Diencephalon (tissue), 1 donor: ENCODE measurements at places on chromosomes 4 and X. TPM values are rescaled to one million over a fixed set of nuclear protein-coding genes. Genes with fewer than 3 reads are reported as not detected.

NOX1 gene
- total RNA-seq, result not detected

JADE1 gene
- 33.2 TPM for total RNA-seq

MSMO1 gene
- 442 TPM for total RNA-seq

PPARGC1A gene
- total RNA-seq, result 22.1 TPM

C4orf36 gene
- total RNA-seq, result 3.2 TPM

FAM53A gene
- 1.4 TPM for total RNA-seq

ARHGAP24 gene
- total RNA-seq, result 15.0 TPM

AFF1 gene
- total RNA-seq, result 4.8 TPM

CFP gene
- total RNA-seq, result 1.4 TPM

PABPC1L2A gene
- 3.0 TPM for total RNA-seq

IL21 gene
- total RNA-seq, result not detected

TAF7L gene
- total RNA-seq, result 0.46 TPM

LDB2 gene
- 99.4 TPM for total RNA-seq

POF1B gene
- total RNA-seq, result 0.23 TPM

NAP1L2 gene
- 65.3 TPM for total RNA-seq

ARHGAP36 gene
- 8.5 TPM for total RNA-seq

SSX4B gene
- not detected for total RNA-seq

FAM9C gene
- under 0.01 TPM for total RNA-seq

GRIA2 gene
- 473 TPM for total RNA-seq

SMIM31 gene
- not detected for total RNA-seq

ARAP2 gene
- total RNA-seq, result 78.2 TPM

DOK7 gene
- total RNA-seq, result 2.5 TPM

CXCR3 gene
- total RNA-seq, result not detected

CLCN5 gene
- total RNA-seq, result 9.9 TPM

UGT2B17 gene
- total RNA-seq, result not detected

RBMXL3 gene
- not detected for total RNA-seq

SHOX gene
- total RNA-seq, result 0.23 TPM

EPHA5 gene
- total RNA-seq, result 84.4 TPM

SASH3 gene
- 3.2 TPM for total RNA-seq

RIBC1 gene
- total RNA-seq, result 3.5 TPM

DRP2 gene
- 11.3 TPM for total RNA-seq

GLUD2 gene
- 3.2 TPM for total RNA-seq

CFAP99 gene
- 0.69 TPM for total RNA-seq

NLGN4X gene
- total RNA-seq, result 71.3 TPM

FRG2 gene
- not detected for total RNA-seq

F8A2 gene
- total RNA-seq, result not detected

ENAM gene
- total RNA-seq, result not detected

PDHA2 gene
- not detected for total RNA-seq

PNMA6F gene
- 6.9 TPM for total RNA-seq

FAT4 gene
- total RNA-seq, result 35.3 TPM

TNIP3 gene
- 0.69 TPM for total RNA-seq

IL1RAPL1 gene
- 30.9 TPM for total RNA-seq

CNGA1 gene
- 0.46 TPM for total RNA-seq

ARX gene
- 10.4 TPM for total RNA-seq

S100P gene
- total RNA-seq, result 0.46 TPM

CDKL2 gene
- total RNA-seq, result 80.3 TPM
